Iris pigment epithelial cell (primary cell): ENCODE measurements at places on chromosomes 6 and 20.
A peak's percentile ranks its signal among the peaks of the same experiment; 100 is the strongest.

- DNase-seq, result no peak
These were observed 176.5 kb downstream of the DLL1 start for GRCh38 chr6:170114187-170114945.

DNA sequence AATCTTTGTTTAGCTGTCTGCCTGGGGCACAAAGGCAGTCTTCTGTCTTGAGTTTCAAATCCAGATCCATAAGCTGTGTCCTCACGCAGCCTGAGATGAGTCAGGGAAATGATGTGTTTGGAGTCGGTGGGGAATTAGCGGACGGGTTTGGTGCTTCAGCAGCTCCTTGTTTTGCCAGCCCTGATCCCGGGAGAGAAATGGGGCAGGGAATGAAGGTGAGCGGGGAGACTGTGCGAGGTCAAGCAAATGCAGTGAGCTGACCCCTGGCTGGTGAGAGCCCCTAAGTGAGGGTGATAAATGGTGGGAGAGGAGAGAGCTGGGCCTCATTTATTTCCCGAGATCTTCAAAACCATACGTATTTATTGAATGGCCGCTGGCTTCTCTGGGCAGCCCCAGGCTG lies 21.6 kb downstream of the DUSP22 start:
- no peak for DNase-seq

DNA sequence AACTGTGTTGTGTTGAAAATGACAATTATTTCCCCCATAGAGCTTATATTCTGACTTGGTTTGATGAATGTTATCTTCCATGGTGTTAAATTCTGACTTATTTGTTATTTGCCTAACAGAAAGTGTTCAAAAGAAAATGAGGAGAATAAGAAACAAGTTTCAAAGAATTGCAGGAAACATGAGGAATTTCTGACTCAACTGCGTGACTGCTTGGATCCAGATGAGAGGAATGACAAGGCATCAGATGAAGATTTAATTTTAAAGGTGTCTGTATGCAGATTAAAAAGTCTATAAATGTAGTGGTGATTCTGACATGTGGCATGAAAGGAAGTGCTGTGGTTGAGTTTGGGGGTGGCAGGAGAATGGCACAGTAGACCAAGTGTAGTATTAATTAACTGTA lies 50.6 kb downstream of the CCDC170 start:
- no peak for DNase-seq

DNA sequence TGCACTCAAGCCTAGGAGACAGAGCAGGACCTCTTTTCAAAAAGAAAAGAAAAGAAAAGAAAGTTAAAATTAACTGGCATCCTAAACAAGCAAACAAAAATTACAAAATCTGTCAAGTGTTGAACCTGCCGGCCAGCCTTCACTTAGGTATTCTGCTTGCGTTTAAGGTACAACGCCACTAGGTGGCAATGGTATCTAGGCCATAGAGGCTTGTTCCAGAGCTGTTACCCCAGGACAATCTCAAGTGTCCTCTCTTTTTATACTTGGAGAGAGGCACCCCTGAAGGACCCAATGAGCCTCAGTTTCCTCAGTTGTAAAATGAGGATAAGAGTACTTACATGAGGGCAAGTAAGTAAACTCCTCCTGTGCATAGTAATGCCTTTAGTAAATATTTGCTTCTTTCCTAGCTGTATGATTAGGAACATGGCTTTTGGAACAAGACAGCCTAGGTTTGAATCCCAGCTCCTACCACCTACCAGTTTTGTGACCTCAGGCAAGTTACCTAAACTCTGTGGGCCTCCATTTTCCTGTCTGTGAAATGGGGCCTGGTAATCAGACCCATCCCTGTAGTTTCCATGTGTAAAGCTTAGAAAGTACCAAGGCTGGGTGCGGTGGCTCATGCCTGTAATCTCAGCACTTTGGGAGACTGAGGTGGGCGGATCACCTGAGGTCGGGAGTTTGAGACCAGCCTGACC lies 5.8 kb upstream of the PACSIN1 start:
- peak; percentile 64 for DNase-seq

DNA sequence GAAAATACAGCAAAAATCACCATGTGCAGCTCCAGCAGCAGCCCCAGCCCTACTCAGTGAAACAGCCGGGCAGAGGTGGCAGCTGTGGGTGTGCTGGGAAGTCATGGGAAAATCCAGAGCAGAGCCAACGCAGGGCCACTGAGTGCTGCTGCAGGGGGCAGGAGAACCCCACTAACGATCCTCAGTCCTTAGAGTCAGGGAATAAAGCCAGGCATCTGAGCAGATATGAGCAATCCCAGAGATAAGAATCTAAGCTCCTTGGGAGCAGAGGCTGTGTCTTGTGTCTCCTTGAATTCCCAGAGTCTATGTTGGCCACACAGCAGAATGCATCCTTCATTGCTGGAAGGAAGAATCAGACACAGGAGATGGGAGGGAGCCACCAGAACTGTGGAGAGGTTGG lies 493.1 kb upstream of the MAP3K7 start:
- DNase-seq, result peak; percentile 0

DNA sequence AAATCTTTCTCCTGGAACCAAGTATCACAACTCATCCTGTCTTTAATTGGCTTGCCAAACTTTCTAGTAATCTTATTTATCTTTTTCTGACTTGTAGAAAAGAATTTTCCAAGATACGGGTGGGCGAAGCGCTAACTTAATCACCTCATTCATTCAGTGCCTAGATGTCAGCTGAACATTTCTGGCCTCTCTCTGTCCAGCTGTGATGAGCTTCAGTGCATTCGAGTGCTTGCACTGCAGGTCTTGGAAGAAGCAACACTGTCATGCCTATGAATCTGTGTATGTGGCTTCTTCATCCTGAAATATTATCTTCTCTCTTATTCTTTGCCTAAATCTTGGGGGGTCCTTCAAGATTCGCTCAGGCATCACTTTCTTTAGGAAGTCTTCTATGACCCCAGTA lies 16.3 kb upstream of the ENPP1 start:
- DNase-seq, result no peak

GRCh38 chr6:52976591-52977035 lies 18.5 kb downstream of the GSTA4 start:
- DNase-seq, result no peak

DNA sequence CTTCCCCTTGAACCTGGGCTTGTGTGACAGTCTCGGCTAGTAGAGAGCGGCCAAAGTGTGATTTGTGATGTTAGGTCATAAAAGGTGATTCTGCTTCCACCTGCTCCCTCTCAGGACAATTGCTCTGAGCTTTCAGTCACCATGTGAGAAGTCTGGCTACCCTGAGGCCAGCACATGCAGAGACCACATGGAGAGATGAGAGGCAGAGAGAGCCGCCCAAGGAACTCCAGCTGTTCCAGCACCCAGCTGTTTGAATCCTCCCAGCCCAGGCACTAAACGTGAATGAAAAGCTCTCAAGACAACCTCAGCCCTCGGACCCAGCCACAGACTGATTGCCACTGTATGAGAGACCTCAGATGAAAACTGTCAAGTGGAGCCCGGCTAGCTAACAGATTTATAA lies 143.4 kb upstream of the EEF1E1 start:
- DNase-seq, result no peak
